ENCODE measurements at places on chromosomes 11 and 22.
A peak's percentile ranks its signal among the peaks of the same experiment; 100 is the strongest.

GRCh38 chr11:123203934-123204333 lies 8.9 kb upstream of the CLMP start:
- no peak for DNase-seq

GRCh38 chr11:40186437-40187263 lies 1272.8 kb downstream of the LRRC4C start:
- no peak for DNase-seq

DNA sequence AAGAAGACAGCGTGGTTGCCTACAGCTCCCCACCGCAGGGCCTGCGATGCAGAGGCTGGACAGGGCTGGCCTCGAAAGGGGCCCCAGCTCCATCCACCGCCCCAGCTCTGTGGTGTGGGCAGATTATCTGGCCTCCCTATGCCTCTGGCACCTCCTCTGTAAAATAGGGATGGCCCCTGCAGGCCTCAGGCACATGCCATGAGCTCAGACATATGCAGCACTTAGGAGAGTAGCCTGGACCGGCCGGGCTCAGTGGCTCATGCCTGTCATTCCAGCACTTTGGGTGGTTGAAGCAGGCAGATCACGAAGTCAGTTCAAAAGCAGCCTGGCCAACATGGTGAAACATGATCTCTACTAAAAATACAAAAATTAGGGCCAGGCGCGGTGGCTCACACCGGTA lies 7.4 kb downstream of the APOBEC3D start:
- no peak for DNase-seq

DNA sequence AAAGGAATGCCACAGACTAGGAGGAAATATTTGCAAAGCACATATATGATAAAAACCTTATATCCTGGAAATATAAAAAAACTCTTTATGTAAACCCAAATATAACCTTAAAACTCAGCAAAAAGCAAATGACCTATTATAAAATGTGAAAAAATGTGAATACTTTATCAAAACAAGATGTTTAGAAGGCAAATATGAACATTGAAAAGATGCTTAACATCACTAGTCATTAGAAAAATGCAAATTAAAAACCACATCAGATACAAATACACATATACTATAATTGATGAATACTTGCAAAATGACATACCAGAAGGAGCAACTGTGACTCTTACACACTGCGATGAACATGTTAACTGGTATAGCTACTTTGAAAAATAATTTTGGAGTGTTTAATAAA lies 511.2 kb upstream of the LRRC4C start:
- no peak for DNase-seq

DNA sequence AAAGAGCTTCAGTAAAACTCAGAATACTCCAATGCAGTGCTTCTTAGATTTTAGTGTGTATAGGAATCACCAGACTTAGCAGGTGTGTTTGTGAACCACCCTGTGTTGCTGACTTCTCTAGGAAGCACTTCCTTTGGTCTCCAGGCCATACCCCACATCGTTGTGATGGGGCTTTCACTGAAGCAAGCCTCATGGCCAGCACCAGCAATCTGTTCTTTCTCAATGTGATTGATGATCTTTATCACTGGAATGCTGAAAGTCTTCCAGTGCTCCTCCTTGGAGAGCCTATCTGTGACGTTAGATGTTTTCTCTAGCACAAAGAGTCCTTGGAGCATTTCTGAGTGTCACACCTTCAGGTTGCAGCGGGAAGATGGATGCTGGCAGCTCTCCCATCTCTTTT lies 280.5 kb downstream of the DDX10 start:
- no peak for DNase-seq

DNA sequence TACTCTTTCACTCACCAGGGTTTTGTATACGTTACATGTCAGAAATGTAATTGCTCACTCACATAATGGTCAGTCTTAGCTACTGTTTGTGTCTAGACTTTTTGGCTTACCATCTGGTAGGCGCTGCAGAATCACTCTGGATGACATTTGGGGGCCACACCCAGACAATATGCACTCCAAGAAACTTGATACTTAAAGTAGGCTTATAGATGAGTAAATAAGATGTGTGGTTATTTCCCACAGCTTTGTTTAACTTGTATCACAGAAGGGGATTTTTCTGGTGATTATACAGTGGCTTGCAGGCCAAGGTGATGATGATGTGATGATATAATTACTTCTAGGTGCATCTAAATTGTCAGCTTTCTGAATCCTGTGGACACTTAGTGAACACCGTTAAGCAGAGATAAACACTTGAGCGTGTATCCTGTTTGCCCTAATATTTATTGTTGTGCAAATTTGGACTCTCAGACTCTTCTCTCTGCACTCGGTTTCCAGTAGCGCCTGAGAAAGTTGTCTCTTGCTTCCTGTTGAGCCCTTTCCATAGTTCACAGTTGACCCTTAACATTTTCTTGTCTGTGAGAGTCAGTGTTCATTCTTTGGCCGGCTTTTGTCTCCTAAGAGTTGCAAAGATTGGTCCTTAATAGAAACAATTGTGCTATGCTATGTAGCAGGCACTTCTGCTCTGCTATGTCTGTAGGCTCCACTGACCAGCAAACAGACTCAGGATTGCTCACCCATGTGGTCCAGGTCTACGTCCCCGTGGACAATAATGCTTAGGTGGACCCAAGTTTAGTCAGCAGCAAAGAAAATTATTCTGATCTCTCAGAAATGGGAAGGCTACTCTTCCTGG lies 89.3 kb downstream of the PRR5L start:
- peak; percentile 34 for DNase-seq

DNA sequence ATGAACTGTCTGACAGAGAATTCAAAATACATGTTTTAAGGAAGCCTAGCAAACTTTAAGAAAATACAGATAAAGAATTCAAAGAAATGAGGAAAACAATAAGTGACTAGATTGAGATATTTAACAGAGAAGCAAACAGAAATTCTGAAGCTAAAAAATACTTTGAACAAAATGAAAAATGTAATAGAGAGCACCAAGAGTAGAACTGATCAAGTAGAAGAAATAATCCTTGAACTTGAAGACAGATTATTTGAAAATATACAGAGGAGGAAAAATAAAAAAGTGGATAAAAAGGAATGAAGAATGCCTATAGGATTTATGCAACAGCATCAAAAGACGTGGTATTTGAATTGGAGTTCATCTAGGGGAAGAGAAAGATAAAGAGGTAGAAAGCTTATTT lies 101.9 kb upstream of the OR4B1 start:
- no peak for DNase-seq

- DNase-seq = no peak
Measured at GRCh38 chr11:103587901-103588788, 448.3 kb upstream of the DDI1 start.

DNA sequence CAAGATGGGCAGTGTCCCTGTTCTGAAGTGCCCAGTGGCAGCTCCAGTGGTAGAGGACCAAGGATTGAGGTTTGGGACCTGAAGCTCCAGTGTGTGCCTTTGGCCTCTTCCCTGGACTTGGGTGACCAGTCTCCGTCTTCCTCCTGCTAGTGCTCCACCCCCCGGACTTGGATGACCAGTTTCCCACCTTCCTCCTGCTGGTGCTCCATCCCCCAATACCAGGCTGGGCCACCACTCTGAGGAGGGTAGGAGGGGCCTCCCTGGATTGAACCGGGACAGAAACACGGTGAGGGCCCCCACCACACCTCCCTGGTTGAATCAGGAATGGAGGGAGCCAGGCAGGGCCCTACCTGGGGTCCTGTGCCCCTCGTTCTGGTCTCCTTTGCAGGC lies 10.9 kb upstream of the NEAT1 start:
- DNase-seq = no peak

- no peak for DNase-seq
Measured at GRCh38 chr11:94924612-94925011, 48.7 kb downstream of the CWC15 start.

DNA sequence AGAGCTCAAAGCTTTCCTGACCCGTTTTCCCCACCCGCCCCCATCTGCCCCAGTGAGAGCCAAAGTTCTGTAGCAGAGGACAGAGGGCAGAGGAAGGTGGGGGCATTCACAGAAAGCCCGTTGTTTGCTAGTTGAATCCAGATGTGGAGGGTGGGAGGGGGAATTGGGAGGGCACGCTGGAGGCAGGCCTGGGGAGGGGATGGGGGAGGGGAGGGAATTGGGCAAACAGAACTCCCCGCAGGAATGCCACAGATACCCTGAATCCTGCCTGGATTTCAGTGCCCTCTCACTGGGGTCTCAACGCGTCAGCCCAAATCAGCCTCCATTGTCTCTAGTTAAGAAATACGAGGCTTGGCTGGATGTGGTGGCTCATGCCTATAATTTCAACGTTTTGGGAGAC lies 12.9 kb upstream of the OAF start:
- no peak for DNase-seq

DNA sequence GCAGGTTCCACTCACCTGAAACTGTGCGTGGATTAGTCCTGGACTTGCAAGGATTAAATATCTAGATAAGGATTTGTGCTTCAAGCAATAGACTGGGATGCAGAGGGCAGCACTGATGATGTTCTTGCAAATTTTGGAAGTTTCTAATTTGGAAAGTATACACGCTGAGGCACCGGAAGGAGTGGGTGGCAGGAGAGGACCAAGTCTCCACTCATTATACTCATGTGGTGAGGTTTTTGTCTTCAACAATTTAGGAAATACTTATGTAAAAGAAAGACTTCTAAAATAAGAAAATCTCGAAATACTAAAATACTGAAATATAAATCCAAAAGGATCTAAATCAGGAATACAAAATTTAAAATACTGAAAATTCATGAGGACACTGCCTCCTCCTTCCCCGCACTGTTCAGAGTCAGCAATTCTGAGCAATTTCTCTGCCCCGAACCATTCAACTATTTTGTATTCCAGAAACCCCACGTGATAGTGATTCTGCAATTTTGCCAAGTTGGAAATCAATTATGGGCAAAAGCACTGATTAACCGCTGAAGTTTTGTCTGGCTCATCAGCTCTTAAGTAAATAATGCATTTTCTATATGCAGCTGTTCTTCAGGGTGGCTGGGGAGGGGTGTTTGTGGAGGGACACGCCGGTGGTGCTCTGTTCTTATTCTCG lies 47.0 kb upstream of the CLMP start:
- no peak for DNase-seq

GRCh38 chr11:36126678-36127077 lies 162.5 kb downstream of the COMMD9 start:
- DNase-seq = no peak

- no peak for DNase-seq
Measured at GRCh38 chr11:116478669-116479668, 293.8 kb downstream of the BUD13 start.

GRCh38 chr11:95337175-95337957 lies 106.4 kb upstream of the SESN3 start:
- peak; percentile 87 for DNase-seq

- DNase-seq = no peak
Measured at GRCh38 chr11:116948391-116948790, 111.0 kb upstream of the APOA1 start.

DNA sequence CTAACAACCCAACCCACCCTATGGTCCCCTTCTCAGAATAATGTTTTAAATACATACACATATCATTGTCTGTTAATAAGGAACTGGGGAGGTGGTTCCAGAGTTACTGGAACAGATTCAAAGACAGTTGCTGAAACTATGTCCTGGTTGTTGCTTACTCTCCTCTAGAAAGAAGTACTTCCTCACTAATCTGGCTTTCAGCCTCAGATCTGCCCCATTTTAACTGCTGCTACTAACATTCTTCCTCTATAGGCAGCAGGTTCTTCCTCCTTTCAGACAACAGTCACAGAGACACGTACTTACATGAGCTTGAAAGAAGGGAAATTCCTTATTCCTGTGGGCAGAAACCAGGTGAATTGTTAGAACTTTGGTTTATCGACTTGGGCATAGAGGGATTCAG lies 8.1 kb upstream of the NEU3 start:
- DNase-seq = no peak

- DNase-seq = no peak
Measured at GRCh38 chr11:7787239-7787638, 9.5 kb downstream of the OR5P2 start.

DNA sequence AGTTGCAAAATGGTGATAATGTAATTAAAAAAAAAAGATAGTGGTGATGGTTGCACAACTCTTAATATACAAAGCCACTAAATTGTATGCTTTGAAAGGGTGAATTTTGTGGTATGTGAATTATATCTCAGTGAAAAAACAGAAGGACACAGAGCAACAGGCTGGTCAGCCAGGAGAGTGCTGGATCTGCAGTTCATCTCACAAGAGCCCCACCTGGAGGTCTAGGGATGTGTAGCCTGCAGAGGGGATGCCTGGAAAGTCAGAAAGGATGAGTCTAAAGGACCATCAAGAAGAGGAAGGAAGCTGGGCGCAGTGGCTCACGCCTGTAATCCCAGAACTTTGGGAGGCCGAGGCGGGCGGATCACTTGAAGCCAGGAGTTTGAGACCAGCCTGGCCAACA lies 9.0 kb downstream of the POLR3H start:
- no peak for DNase-seq
